ENCODE measurements at places on chromosomes 6 and 20.
A peak's percentile ranks its signal among the peaks of the same experiment; 100 is the strongest.

- no peak for DNase-seq
These were observed 76.5 kb downstream of the ZNF217 start for GRCh38 chr20:53517146-53517545.

DNA sequence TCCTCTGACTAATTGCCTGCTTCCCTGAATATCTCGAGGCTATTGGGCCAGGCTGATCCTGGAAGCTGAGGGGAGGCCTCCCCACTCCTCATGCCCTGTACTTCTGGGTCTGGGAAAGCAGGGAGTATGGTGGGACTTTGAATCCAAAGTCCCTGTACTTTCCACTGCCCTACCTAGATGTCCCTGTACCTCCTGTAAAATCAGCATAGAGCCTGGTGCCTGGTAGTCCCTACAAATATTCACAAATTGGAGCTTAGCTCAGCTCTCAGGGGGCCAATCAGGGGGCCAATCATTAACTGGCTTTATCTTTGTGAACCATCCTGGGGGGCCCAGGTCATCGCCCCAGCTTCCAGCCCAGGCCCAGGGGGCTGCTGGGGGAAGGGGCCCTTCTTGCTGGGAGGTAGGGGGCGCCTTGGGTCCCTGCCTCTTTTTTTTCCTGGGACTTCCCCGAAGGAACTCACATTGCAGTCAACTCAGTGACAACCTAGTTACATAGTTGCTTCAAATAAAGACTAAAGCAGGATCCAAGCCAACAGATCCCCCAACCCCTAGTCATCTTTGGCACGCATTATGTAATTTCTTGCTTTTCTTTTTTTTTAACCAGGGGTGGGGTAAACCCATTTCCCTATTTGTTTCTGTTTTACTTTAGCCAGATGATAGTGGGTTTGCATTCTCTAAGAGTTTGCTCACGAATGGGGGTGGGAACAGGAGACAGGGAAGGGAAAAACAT is 6.9 kb upstream of the VEGFA start:
- no peak for DNase-seq

DNA sequence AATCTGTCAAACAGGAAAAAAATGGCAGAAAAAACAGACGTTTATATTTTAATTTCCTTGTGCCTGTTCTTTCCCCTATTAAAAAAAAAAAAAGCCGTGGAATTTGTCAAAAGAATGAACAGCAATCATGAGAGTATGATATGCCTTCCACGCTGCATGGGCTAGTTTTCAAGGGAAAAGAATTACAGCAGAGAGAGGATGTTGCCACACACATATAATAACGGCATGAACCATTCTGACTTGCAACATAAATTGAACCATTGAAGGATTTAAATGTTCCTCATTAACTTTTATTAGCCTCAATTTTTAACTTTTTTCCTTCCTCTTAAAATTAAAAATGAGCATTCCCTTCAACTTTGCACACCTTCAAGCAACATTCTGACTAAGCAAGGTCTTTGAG is 301.8 kb downstream of the FOXC1 start:
- DNase-seq: no peak

GRCh38 chr6:14396392-14396791 is 278.8 kb downstream of the CD83 start:
- DNase-seq: no peak

GRCh38 chr6:111871207-111871606 is 2.0 kb downstream of the FYN start:
- DNase-seq: no peak

DNA sequence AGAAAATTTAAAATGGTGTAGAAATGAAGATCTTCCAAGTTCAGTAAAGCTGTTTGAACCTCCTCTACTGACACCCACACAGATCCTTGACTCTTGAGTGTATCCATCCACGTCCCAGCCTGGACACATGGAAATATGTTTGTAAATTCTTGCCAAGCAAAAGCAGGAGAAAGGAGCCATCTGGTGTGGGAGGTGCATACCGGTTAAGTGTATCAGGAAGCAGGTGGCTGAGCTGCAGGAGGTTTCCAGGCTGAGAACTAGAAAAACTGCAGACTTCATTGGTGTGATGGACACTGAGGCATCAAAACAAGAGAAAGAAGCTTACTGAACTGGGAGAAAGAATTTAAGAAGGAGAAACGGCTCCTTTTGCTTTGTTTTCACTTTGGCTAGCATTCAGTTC is 229.9 kb upstream of the GRIK2 start:
- DNase-seq: no peak

DNA sequence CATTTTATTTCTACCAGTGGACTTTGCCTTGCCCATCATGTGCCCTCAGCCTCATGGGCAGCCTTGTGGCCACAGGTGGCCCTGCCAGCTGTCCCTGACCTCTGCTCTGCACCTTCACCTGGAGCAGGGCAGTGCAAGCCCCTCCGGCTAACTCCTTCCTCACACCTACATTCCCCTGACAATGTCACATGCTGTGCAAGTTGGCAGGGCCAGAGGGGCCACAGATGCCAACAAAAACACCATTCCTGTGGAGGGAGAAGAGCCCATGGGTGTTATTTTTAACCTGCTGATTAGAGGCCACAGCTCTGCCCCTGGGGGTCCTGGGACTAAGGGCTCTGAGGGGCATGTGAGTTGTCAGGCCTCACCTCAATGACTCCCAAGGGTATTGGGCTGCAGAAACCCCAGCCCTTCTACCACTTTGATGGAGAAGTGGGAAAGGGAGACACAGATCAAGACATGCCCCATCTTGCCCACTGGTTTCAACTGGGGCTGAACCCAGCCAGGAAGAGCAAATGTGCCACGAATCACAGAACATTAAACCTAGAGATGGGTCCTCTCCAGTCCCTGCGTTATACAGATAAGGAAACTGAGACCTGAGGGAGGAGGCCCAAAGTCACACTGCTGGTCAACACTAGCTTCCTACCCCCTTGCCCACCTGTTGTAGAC is 65.0 kb downstream of the MRPL14 start:
- no peak for DNase-seq

DNA sequence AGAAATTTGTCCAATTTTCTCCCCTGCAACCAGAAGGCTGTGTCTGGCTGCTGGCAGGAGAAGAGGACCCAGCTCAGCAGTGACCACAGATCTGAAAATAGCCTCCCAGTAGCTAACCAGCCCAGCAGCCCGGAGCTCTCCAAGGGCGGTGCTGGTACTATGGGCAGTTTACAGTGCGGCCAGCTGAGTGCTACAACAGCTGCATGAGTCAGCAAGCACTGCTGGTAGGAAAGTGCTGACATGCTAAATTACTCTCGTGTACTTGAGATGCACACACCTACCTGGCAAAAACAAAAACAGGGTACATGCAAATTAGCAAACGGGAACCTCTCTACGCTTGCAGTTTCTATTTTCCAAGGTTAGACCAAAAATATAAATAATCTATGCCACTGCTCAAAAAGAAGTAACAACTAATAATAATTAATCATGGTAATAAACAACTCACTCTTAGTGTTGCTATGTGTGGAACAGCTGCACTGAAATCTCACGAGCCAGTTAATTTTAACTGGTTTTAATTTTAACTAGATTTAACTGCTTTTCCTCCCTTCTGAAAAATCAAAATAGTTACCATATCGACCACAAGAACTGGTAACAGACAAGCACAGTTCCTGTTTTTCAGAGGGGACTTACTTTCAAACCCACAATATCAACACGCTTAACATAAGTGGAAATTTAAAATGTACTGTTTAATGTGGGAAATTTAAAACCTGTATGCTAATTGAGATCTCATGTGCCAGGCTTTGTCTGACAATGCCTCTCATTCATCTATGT is 10.8 kb downstream of the BACH2 start:
- peak; percentile 91 for DNase-seq

DNA sequence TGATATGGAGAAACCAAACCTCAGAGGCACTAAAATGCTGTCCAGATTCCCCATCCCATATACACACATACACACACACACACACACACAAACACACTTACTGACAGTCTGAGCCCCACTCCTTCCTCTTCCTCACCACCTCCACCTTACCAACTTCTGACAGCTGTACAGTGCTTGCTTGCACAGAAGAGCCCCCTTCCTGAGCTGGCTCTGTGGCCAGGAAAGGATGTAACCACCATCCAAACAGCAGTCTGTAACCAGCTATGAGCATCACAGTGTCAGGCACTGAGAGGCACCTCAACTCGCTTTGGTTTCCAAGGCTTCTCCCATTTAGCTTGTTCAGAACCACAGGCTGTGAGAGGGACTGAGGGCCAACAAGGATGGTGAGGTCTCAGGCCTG is 5.9 kb upstream of the C6orf136 start:
- no peak for DNase-seq

DNA sequence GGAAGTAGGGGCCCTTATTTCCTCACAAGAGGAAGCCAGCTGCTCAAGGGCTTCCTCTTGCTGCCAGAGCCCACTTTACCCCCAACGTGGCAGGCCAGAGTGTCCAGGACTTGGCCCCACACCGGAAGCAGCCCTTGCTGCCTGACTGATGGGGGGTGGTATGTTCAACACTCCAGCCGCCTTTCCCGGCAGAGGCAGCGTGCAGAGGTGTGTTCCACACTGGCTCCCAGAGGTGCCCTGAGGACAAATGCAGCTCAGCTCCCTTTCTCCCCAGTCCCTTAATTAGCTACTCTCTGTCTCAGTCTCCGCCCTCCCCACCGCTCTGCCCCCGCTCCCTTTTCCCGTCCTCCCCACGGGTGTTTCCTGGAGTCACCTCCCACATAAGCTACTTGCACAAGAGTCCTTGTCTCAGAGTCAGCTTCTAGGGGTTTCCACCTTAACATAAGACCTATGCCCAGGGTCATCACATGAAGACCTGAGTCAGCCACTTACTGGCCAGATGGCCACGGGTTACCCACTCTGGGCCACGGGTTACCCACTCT is 61.7 kb upstream of the SHLD1 start:
- peak; percentile 81 for DNase-seq

DNA sequence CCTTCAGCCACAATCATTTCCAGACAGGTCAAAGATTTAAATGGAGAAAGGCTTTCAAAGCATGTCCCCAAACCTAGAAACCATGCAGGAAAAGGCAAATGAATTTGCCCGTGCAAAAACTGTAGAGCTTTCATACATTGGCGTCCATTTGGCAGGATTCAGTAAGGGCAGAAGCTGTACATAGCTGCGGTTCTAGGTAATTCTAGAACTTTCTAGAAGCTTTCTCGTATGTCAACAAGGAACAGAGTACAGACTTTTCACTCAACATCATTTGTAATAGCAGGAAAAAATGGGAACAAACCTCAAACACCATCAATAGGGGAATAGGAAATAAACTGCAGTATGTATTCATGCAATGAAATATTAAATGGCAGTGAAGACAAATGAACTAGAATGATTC is 11.1 kb upstream of the MAPK13 start:
- no peak for DNase-seq

DNA sequence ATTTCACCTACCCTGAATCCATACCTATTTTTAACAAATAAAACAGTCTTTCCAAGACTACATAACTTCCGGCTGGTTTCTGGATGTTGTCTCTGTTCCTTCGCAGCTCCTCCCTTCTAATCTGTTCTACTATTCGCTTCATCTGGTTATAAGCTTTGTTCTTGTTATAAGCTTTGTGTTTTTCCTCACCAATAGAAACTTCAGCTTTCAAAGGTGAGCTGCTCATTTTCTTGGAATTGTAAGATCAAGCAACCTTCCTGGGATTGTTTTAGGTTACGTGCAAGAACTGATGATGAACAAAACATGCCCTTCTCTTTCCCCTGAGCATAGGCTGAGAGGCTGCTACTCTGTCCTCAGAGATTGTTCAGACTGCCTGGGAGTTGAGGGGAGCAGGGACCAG is 2.1 kb downstream of the GFOD1 start:
- DNase-seq: no peak

GRCh38 chr6:102114402-102114801 is 720.9 kb downstream of the GRIK2 start:
- no peak for DNase-seq

GRCh38 chr6:134619077-134619476 is 301.2 kb upstream of the SGK1 start:
- no peak for DNase-seq

DNA sequence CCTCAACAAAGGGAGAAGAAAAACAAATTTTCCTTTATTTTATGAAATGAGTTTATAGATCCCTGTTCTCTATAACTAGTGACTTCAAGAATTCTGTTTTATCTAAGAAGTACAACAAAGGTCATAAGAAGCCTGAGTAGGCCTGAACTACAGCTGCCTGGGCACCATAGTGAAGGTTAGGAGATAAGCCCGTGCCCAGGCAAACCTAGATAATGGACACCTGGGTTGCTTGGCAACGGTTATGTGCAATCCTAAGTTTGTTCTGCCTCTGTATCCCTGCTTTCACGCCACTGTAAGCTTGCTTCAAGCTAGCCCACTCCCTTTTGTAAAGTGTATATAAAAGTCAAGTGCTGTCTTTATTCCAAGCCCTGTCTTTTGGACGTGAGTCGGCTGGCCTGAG is 23.2 kb downstream of the SCGN start:
- DNase-seq: no peak

DNA sequence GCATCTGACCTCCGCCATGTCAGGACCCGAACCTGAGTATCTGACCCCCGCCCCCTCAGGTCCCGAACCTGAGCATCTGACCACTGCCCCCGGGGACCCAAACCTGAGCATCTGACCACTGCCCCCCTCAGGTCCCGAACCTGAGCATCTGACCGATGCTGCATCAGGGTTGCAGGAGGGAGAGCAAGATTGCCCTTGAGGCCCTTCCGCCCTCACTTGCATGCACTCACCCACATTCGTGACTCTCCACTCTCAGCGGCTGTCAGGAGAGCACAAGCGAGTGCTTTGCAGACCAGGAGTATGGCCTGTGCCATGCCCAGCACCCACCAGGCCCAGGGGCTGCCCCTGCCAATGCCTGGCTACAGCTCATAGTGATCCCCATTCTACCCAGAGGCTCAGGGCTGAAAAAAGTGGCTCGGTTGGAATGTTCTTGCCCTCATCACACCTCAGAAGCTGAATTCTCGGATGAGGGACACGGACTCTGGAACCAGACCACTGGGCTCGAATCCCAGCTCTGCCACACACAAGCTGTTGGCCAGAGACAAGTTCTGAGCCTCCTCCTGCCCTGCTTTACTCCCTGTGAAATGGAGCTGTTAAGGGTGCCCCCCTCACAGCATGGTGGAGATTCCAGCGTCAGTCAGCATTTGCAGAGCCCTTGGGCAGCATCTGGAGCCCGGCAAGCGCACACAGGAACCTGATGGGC is 82.1 kb downstream of the DLL1 start:
- DNase-seq: peak; percentile 51

DNA sequence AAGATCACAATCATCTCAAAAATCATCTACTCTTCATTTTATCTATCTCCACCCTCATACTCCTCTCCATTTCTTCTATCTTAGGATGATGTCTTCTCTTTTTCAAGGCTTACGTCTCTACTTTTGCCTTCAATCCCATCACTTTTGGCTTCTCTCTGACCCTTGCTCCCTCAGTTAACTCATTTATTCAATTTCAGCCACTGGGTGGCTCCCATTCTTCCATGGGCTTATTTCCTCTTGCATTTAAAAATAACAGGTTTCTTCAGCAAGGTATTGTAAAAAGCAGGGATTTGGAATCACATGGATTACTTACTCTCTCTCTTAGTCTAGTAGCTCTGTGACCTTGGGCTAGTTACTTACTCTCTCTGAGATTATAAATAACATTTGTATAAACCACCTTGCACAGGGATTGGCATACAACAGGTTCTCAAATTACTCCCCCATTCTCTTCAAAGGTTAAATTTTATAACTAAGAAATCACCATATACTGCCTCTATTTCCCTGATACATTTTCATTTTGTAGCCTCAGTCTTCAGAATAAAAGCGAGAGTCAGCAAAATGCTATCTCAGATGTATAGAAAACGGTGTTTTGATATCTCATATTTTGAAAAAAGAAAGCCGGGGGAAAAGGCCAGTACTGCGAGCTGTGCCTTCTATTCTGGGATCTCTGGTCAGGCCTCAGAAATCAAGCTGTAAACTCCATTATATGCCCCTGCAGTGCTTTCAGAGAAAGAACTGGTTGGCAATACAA is 5.5 kb downstream of the ZSCAN12 start:
- DNase-seq: no peak

All from spleen (tissue), 13 donors.